Smooth muscle cell of the coronary artery (primary cell): ENCODE measurements at places on chromosomes 2 and 18. TPM values are rescaled to one million over a fixed set of nuclear protein-coding genes. Genes with fewer than 3 reads are reported as not detected.

ANKRD30B gene
- total RNA-seq: 0.15 and 0.23 TPM in 2 replicates

ZNF521 gene
- total RNA-seq: 4.4 and 31.2 TPM in 2 replicates

CYBRD1 gene
- 132 and 521 TPM in 2 replicates for total RNA-seq

ABCG8 gene
- not detected in 2 replicates for total RNA-seq

ARHGAP15 gene
- total RNA-seq: not detected in 2 replicates
